T-helper 22 cell (primary cell): ENCODE measurements at places on chromosomes 3 and 15.

DNA sequence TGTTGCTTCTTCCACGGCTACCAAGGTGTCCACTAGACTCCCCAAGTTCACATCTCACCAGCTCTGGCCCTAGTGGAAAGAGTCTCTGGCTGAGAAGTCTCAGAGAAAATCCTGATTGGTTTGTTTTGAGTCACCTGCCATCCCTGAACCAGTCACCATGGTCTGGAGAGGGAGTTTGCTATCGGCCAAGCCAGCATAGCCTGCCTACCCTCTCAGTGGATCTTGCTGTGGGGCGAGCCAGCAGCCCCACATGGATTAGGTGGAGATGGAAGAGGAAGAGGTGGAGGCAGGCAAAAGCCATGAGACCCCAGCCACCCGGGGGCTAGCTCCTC is 48.1 kb upstream of the FLNB start:
- DNase-seq: no peak

DNA sequence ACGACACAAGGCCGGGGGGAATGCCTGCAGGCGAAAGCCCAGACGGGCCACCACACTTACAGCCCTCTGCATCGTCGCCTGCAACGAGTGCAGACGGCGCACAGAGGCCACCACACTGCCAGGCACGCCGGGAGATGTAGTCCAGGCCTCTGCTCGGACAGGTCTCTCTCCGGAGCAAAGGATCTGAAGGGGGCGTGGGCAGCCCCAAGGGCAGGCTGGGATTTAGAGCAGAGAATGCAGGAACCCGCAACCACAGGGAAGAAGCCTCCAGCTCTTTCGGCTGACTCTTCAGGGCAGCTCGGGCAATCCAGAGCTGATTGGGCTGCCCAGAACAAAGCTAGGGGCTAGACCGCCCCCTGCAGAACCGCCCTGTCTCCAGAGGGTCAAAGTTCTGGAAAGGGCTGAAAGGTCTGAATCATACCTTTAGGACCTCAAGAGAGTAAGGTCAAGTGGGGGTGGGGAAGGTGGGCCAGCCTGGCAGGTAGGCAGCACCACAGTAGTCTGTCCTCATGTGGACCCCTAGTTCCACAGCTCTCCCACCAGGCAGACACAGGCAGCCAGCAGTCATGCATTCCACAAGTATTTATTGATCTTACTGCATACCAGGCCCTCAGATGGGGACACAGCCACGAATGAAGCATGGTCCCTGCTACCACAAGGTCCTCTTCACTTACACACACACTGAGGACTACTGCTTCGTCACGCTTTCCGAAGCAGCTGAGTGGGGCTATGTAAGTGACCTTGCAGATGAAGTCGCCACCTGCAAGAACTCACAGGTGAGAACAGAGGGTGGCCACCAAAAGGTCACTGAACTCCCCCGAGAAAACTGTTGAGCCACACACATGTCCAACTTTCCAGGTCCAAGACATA is at the start of gene AMT:
Gene AMT (minus strand): TSS at position 95 of the 870 bp plus-strand sequence. CDS start 23 bp downstream, at position 72.
- DNase-seq: no peak

DNA sequence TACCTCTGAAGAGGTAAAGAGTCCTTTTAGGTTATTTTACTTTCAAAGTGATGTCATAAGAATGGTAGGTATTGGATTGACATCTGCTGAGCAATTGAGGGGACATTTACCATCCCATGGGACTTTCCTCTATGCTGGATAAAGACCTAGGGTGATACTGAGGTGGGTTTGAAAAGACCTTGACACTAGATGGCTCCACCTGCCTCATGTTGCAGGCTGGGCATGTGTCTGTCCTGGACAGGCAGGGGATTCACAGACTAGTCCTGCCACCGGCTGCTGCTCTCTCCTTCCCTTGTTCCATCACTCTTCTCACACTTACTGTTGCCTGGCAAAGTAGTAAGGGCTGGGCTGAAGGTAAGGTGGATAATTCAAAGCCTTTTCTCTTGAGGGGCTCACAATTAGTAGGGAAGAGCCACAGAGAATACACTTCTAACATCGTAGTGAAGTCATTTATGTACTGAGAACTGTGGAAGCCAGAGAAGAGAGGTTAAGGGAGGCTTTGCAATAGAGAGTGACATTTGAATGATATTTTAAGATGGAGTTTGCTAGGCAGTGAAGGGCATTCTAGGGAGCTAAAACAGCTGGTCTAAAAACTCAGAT is 27.7 kb downstream of the TRAK1 start:
- no peak for DNase-seq

GRCh38 chr3:173586166-173586565 is 188.6 kb downstream of the NLGN1 start:
- no peak for DNase-seq

DNA sequence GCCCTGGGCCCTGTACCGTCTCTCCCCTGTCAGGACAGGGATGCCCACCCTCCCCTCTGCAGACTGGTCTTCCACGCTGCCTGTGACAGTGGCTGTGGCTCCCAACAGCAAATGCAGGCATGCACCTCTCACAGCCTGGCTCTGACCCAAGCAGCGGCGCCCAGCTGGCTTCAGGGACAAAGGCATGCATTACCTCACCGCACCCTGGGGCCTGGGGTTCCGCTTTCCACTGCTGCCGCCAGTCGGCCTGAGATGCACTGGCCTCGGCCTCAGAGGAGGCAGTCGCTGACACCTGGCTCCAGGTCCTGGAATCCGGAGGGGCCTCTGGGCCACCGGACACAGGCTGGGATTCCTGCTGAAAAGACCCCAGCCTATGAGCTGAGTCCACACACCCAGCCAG is 70.3 kb downstream of the SCN5A start:
- DNase-seq: no peak

- DNase-seq: no peak
Measured at GRCh38 chr3:99418709-99419108, 219.7 kb upstream of the COL8A1 start.

- DNase-seq: no peak
Measured at GRCh38 chr15:47820747-47821319, 103.5 kb downstream of the SEMA6D start.

DNA sequence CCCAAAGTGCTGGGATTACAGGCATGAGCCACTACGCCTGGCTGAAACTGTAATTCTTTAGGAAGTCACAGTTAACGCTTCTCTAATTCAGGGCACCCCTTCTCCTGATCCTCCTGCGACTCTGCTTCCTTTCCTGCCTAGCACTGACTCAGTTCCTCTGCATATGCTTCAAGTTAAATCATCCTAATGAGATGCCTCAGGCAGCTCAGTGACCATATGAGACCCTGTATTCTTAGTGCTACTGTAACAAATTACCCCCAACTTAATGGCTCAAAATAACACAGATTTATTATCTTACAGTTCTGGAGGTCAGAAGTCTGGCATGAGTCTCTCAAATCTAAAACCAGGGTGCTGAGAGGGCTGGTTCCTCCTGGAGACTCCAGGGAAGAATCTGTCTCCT is 271.8 kb upstream of the LYSMD4 start:
- DNase-seq: no peak

GRCh38 chr15:69685512-69686452 is 233.2 kb downstream of the RPLP1 start:
- no peak for DNase-seq

- no peak for DNase-seq
Measured at GRCh38 chr3:170346481-170347392, 10.8 kb upstream of the SKIL start.

GRCh38 chr3:108171106-108171505 is 51.1 kb downstream of the IFT57 start:
- DNase-seq: no peak

- DNase-seq: no peak
Measured at GRCh38 chr15:59105854-59106253, 908 bp downstream of the CCNB2 start.

- DNase-seq: no peak
Measured at GRCh38 chr3:114556657-114557213, 262.9 kb downstream of the TIGIT start.

DNA sequence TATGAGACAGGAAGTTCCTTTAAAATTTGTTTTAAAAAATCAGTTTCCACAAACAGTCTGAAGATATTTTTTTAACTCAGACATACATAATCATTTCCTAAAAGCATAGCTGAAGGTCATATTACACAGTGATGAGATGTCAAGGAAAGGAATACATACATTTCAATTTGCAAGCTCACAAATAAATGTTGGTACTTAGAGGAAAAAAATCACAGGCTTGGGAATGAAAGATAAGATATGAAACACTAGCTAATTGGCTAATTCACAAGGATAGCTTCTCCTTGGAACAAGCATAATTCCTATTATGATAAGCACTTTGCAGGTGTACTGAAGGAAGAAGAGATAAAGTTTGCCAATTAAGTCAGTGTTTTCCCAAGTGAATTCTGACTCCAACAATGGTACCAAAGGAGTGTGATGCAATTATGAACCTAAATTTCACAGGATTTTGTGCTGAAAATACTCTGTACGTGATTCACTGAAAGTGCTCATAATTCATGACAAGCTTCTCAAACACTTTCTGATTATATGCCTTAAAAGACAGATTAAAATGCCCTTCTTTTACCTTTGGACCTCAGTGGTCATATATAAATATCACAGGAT is 112.4 kb downstream of the FRMD5 start:
- no peak for DNase-seq

GRCh38 chr15:96181873-96182301 is 148.6 kb upstream of the NR2F2 start:
- DNase-seq: no peak

DNA sequence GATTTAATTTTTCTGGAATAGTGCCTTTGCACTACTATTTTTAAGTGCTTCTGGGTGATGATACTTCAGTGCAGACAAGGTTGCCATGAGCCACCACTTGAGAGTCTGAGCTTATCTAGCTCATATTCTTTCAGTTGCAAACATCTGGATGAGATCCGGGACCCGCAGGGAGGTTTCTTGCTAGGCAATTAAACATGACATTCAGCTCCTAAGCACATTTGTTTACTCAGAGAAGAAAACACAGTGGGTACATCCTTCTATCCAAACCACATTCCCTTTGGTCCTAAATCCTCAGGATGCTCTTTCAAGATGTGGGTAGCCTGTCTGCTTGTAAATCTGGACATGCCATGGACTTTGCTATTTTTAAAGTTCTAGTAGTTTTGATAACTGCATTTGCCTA is 12.0 kb downstream of the PLSCR1 start:
- DNase-seq: no peak

GRCh38 chr15:20344601-20345400 is 196.8 kb downstream of the GOLGA6L6 start:
- no peak for DNase-seq

GRCh38 chr3:46673151-46674030 is 20.1 kb downstream of the ALS2CL start:
- DNase-seq: no peak

GRCh38 chr3:134287512-134287911 is 36.9 kb upstream of the RYK start:
- no peak for DNase-seq

DNA sequence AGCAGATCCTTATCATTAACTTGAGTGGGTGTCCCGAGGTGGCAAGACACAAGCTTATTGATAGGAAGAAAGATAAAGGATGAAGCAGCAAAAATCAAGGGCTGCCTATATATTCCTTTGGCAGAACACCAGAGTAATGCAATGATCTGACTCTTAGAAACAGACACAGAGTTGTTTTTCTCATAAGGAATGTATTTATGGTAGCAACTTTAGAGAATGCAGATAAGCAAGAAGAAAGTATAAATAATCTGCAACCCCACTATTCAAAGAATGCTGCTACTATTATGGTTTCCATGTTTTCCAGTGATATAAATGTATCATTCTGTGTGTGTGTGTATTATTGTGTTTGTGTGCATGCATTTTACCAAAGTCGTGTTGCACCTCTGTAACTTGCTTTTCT is 208.3 kb downstream of the THSD4 start:
- DNase-seq: no peak

- DNase-seq: no peak
Measured at GRCh38 chr15:28885630-28886430, at the start of gene APBA2. Gene APBA2 (plus strand): TSS chr15:28885974. CDS start chr15:29053885, 167,911 bp downstream.

DNA sequence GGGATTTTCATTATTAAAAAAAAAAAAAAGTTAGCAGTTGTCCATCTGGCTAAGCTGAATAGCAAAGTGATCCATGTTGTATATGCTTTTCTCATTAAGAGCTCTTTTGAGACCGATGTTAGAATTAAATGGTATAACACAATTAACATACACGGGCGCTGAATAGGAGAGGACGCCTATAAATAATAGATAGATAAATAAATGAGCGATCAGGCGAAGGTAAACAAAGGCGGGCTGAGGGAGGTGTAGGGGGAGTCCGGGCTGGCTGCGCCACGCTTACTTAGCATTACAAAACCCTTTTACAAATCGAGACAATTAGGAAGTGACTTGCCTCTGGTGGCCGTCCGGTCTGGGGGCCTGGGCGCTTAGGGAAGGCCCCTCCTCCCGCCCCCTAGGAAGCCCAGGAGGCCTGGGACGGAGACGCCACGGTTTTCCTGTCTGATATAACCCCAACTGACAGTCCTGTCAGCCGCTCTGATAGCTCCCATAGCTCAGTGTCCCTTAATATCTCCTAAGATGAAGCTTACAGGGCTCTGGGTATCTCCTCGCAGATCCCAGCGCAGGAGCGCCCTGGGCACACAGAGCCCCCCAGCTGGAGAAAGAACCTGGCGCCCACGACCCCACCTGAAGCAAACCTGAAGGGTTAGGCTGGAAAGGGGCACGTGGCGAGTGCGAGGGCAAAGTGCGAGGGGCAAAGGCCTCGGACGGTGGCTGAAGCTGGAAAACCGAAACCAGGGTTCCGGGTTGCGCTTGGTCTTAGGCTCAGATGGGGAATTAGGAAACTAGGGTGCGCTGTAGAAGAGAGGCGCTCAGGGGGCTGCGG is 3.6 kb downstream of the SOX14 start:
- no peak for DNase-seq

DNA sequence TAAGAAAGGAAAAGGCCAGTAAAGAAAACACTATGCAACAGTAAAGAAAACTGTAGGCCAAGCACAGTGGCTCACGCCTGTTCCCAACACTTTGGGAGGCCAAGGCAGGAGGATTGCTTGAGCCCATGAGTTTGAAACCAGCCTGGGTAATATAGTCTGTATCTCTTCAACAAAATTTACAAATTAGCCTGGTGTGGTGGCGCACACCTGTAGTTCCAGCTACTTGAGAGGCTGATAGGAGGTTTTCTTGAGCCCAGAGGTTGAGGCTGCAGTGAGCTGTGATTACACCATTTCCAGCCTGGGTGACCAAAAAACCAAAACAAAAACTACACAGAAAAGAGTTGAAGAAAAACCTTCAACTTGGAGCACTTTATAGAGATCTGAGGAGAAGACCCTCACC is 31.8 kb downstream of the DAG1 start:
- DNase-seq: no peak

DNA sequence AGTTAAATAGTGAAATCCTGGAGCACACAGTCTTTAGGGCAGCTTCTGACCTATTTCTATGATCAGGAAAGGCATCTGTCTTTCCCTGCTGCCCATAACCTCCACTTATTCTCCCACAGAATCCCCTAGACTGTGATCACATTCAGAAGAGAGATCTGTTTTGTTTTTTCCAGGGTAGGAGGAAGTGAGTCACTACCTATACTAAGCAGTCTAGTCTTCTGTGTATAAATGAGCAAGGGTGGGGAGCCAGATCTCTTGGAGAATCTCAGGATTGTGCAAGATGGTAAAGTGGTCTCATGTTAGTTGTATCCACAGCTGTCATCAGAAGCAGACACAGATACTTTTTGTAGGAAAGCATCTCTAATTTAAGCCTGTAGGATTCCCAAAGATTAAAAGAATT is 11.8 kb upstream of the FBXO22 start:
- DNase-seq: no peak

GRCh38 chr3:134325706-134326105 is 48.5 kb downstream of the AMOTL2 start:
- DNase-seq: no peak

- no peak for DNase-seq
Measured at GRCh38 chr15:31393444-31394091, 66.9 kb downstream of the KLF13 start.
